ENCODE measurements at places on chromosomes 7 and 10.
A peak's percentile ranks its signal among the peaks of the same experiment; 100 is the strongest.

DNA sequence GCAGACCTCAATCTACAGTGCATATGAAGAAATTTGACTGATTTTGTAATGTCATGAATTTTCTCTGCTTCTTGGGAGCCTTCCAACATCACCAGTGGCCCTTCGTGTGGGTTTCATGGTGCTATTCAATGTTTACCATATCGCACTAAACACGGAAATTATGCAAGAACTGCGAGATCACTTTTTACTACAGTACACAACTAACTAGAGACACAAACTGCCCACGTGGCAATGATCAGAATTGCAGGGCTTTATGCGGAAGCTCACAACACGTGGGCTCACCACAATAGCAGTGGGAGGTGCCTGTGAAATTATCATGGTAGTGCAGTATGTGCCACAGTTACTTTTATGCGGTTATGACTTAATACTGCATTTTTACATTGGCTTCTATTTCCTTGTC is 449.7 kb upstream of the KLF6 start:
- peak; percentile 14 for DNase-seq

GRCh38 chr10:80409121-80409520 is 770 bp downstream of the PRXL2A start:
- no peak for DNase-seq

DNA sequence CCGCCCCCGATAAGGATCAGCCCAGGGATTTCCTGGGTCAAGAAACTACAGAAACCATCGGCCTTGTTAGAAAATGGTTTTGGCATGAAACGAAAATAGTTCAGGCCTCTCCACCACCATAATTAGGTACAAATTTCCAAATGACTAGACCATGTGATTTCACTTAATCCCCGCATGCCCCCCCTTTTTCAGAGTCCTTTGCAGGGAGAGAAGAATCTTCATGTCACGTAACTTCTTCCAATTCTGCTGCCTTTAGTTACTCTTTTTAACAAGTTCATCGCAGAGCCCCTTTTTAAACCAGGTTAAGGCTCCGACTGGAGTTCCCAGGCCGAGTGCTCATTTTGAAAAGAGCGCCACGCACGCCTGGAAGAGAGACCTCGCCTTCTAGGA is 3.4 kb downstream of the PDGFA start:
- DNase-seq: no peak

- DNase-seq: peak; percentile 53
Measured at GRCh38 chr7:101410743-101411507, 48.2 kb downstream of the COL26A1 start.

- no peak for DNase-seq
Measured at GRCh38 chr10:131553581-131553980, 242.1 kb upstream of the TCERG1L start.

- DNase-seq: no peak
Measured at GRCh38 chr7:55561690-55562089, 10.6 kb downstream of the VOPP1 start.

DNA sequence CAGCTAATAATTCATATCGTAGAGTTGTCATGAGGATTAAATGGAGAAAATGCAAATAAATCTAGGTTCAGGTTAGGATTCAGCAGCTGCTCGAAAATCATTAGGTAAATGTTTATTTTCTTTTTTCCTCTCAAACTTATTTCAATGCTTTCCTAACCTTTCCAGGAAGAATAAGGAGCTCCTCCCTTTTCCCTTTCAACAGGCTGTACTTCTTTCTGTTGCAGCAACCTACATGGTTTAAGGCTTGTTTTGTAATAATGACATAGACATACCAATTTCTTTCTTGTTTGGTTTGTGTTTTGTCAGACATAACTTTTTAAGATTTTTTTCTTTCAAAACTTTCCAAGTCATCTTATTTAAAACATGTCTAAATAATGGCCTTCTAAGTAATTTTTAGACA is 18.2 kb downstream of the GPR141 start:
- no peak for DNase-seq

- no peak for DNase-seq
Measured at GRCh38 chr10:126255313-126255712, 133.0 kb downstream of the ADAM12 start.

DNA sequence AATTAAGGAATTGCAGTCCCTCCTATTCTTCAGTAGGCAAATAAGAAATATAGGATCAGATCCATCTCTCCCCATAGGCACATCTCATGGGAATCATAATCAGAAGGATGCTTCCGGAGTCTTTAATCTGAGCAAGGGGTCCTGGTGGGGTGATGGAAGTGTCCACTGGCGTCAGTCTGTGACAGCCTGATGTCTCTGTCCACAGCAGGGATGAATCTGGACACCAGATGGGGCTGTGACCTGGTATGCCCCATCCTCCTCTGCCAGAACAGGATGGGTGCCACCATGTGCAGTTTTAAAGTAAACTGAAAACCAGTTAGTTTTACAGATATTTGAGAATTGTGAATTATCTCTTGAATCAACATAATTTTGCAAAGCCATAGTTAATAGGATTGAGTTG is 148.7 kb downstream of the C1GALT1 start:
- DNase-seq: no peak

Measured in CD4-positive, alpha-beta T cell treated with Interleukin-17A for 4 hours (primary cell).